ENCODE measurements at places on chromosomes 1 and 21.

- no peak for DNase-seq
Measured at GRCh38 chr1:219518168-219518906, 94.6 kb downstream of the ZC3H11B start.

GRCh38 chr1:193662030-193662429 lies 475.6 kb upstream of the B3GALT2 start:
- DNase-seq = no peak

- DNase-seq = no peak
Measured at GRCh38 chr21:46376856-46377453, 53.0 kb downstream of the PCNT start.

GRCh38 chr1:173099166-173099565 lies 48.4 kb upstream of the TNFSF18 start:
- DNase-seq = no peak

DNA sequence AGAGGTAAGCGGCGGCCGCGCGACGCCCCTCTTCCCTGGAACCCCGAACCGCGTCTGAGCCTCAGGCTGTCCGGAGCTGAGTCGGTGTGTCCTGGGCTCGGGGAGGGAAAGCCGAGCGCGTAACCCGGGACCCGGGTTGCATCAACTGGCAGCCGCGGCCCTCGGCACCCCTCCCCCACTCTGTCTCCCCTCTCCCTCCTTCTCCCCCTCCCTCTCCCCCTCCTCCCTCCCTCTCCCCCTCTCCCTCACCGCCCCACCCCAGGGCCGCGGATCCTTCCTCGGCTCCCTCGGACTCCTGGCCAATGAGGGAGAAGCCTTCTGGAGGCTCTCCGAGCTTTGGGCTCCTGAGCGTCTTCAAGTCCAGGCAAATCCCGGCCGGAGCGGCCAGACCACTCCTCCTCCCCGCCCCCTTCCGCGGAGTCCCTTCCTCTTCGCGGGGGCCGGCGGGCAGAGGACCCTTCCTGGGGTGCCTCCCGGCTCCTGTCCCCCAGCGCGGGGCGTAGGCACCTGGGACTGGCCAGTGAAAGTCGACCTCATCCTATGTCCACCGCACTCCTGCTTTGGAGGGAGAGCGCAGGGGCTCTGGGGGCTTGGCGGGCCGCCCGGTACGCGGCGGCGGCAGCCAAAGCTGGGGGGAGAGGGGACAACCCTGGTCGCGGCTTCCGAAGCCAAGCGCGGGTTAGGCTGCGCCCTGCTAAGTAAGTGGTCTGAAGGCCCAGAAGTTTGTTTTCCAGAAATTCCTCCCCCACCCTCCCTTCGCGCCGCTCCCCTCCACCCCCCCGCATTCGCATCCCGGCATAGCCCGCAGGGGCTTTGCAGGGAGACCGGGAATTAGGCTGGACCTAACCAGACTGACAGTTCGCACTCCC lies 850 bp downstream of the SESN2 start:
- peak; percentile 92 for DNase-seq

DNA sequence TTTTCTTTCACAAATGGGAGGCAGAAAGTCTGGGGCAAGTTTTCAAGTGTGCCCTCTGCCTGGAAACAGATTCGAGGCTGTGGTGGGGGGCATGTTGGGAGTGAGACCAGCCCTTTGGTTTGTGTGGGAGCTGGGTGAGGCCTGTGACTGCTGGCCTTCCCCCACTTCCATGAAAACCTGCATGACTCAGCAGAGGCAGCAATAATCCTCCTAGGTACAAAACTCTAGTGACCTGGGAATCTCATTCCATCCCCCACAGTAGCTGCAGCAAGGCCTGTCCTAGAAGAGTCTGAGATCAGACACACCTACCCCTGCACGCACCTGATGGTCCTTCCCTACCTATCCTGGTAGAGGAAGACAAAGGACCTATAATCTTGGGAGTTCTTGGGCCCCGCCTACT lies 42.1 kb upstream of the KIAA0040 start:
- no peak for DNase-seq

- DNase-seq = no peak
Measured at GRCh38 chr1:241695246-241696171, 43.4 kb downstream of the WDR64 start.

- no peak for DNase-seq
Measured at GRCh38 chr1:74341702-74342339, 106.6 kb downstream of the TNNI3K start.

DNA sequence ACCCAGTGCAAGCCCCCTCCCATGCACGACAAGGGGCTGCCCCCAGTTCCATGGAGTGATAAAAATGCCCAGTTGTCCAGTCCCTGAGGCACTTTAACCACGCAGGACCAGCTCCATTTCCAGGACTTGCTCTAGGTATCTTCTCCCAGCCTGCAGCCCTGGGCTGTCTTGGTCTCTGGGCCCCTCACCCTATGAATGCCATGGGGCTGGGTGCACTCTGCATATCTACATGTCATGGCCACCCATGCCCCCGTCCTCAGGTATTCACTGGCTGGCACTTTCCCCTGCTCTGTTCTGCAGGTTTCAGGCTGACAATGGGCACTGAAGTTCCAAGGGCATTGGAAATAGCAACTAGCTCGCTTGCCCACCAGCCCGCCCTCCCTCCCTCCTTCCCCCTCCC lies 19.6 kb upstream of the C1orf174 start:
- no peak for DNase-seq

GRCh38 chr21:37862536-37862935 lies 53.7 kb downstream of the KCNJ6 start:
- peak; percentile 50 for DNase-seq

GRCh38 chr21:24222676-24223075 lies 1384.6 kb downstream of the MRPL39 start:
- no peak for DNase-seq

DNA sequence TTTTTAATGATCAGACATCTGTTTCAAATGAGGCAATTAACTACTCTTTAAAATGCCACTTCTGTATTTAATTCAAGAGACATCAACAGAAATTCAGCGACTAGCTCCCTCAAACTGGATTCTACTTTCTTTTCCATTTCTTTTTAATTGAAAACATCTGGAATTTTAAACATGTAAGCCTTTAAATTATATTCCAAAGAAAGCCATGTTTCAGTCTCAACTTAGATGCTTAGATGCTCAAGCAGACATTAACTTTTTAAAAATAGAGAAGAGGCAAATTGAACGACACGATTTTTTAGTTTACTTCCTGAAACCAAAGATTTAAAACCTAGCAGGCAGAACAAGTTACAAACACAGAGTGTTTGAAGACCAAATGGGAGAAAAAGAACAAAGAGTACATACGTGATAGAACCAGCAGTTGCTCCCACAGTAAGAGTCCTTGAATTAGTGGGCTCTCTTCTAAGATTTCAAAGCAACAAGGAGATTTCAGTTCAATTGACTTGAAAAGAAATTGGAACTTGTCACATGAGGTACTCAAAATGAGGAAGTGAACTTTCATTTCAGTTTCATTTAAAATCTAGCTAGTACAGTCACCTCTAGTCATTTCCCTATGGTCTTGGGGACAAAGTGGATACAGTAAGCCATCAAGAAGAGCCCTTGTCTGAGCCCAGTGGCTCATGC lies at the start of gene CTSS:
Gene CTSS (minus strand): TSS at position 483 of the 681 bp plus-strand sequence. CDS start 1,015 bp downstream, outside the sequence.
- no peak for DNase-seq
